SK-N-SH treated with all-trans-retinoic acid at 6 μM for 48 hours (cell line): ENCODE measurements at places on chromosomes 3 and 15.

GRCh38 chr15:83065431-83065830, 1.6 kb downstream of the BTBD1 start:
- no peak for ATAC-seq

DNA sequence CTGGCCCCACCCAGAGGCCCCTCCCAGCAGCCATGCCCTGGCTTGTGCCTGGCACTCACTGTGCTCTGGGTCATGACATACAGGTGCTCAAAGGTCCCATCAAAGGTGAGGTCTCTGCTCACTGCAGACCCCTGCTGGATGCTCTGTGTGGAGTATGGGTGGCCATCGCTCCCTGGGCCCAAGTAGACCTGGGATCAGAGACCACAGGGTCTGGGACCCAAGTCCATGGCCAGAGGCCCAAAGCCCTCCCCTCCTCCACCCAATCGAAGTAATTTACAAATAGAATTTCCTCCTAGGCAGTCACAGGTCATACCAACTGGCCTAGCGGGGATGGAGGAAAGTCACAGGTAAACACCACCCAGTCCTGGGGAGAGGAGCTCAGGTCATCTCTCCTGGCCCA, 7.6 kb downstream of the PLXNB1 start:
- no peak for ATAC-seq

GRCh38 chr15:81865850-81866537, 179.8 kb downstream of the MEX3B start:
- no peak for ATAC-seq

DNA sequence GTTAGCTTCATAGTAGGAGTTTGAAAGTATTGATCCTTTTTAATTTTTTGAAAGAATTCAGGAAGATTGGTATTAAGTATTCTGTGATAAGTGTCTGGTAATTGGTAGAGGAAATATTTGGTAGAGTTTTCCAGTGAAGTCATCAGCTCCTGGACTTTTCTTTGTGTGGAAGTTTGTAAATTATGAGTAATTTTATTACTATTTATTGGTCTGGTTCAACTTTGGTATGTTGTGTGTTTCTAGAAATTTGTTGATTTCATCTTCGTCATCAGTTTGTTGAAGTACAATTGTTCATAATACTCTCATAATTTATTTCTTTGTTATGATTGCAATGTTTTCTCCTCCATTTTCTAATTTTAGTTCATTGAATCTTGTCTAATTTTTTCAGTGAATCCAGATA, 832.0 kb downstream of the OTOL1 start:
- ATAC-seq = no peak

GRCh38 chr3:127680146-127680661, 7.5 kb downstream of the ABTB1 start:
- no peak for ATAC-seq

DNA sequence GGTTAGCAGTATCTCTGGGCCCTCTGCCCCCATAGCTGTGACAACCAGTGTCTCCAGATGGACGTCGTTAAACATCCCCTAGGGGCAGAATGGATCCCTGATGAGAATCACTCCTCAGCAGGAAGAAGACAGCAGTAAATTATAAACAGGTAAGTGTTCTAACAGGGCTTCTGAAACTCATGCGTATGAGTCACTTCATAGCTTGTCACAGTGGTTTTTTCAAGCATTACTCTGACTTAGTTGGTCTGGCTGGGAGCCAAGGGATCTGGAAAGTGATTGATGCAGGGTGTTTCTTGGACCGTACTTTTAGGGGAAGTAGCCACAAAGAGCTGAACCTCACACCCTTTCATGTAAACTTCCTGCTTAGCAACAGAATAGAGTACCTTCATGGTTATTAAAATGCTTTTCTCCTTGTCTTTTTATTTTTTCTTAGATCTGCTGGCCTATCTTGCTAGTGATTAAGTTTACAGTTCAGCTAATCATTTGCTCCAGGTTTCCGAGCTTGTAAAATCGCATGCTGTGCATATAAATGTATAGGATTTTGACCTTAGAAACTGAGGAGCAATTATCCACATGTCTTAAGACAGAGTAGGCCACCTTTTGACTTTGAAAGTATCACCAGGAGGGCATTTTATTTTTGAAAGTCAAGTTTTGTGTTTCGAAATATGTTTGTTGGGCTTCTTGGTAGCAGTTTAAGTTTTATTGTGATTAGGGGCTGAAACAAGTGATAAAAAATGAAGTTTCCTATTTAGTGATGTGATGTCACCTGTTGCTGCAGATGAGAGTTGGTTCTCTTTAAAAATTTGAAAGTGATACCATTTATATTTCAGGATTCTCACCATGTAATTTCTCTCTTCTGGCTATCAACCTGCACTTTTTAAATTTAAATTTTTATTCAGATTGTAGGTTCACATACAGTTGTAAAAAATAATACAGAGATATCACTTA, 333.9 kb downstream of the PTPRG start:
- ATAC-seq = peak; percentile 94

- ATAC-seq = no peak
These were observed 4.6 kb downstream of the PRR23E start for GRCh38 chr3:127197300-127198189.

DNA sequence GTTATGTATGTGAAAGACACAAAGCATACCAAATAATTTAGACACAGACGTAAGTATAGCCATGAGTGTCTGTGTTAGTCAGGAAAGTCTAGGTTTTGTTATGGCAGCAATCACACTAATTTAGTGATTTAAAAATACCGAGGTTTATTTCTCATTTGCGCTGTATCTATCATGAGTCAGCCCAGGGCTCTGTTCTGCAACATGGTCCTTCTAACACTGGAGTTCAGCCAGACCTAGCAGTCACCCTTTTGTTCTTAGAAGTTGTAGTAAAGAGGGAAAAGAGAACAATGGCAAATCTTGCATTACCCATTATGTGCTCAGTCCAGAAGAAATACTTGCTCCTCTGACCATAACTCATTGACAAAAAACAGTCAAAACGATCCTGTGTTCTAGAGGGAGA, 311.5 kb downstream of the NLGN1 start:
- ATAC-seq = no peak

DNA sequence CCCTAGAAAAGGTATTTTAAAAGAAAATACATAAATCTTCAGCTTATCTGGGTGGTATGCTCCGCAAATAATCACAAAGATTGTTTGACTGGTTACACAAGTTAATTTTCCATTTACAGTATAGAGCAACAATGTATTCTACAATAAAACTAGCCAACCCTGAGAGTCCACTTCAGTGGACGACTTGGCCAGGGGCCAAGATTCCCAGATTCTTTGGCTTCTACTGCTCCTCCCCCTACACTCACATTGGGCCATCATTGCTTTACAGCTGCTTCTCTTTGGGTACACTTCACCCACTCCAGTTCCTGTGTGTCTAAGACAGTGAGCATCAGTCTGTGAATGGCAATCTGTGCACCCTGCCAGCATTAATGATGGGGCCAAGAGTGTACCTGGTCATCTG, 17.2 kb upstream of the PRICKLE2 start:
- no peak for ATAC-seq

- ATAC-seq = no peak
These were observed 215.2 kb downstream of the ZNF621 start for GRCh38 chr3:40739971-40740370.

GRCh38 chr3:99087277-99087676, 185.8 kb upstream of the DCBLD2 start:
- no peak for ATAC-seq

GRCh38 chr3:80338366-80338765, 570.6 kb upstream of the ROBO1 start:
- no peak for ATAC-seq

DNA sequence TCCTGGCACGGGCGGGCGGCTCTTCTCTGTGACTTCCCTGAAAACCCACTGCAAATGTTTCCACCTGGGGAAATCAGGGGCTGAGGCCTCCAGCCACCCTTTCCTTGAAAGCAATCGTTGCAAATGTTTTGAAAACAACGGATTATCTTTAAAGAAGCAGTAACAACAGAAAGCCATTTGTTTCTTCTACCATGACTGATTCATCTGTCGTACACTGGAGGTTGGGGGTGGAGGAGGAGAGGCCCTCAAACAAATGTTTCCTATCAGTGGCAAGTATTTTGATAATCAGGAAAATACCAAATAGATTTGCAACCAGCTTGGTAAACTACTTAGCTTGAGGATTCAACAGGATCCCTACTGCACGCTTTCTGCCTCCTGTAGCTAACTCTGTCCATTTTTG, 114.9 kb downstream of the PDZRN3 start:
- ATAC-seq = no peak

DNA sequence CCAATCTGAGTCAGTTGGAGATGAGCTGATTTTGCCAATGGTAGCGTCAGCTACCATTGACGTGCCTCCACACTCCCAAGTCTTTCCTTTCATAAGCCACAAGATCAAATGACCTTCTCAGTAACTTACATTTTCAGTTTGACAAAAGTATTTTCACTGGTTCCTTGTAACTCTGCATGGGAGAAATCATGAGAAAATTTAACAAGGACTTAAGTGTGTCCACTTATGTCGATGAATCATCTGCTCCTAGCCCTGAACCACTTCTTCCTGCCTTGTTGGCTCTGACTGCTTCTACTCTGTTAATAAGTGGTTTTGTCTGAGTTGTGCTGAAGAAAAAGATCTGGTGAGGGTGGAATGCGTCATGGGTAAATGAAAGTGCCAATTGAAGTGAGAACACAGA, 101.2 kb downstream of the NFKBIZ start:
- peak; percentile 91 for ATAC-seq

GRCh38 chr3:155492841-155493240, 199.4 kb upstream of the STRIT1 start:
- ATAC-seq = no peak

GRCh38 chr15:92243227-92243626, 150.5 kb upstream of the ST8SIA2 start:
- ATAC-seq = no peak

GRCh38 chr15:33378866-33379480, 68.2 kb downstream of the RYR3 start:
- ATAC-seq = no peak

GRCh38 chr3:176799675-176800074, 397.6 kb downstream of the TBL1XR1 start:
- ATAC-seq = no peak

DNA sequence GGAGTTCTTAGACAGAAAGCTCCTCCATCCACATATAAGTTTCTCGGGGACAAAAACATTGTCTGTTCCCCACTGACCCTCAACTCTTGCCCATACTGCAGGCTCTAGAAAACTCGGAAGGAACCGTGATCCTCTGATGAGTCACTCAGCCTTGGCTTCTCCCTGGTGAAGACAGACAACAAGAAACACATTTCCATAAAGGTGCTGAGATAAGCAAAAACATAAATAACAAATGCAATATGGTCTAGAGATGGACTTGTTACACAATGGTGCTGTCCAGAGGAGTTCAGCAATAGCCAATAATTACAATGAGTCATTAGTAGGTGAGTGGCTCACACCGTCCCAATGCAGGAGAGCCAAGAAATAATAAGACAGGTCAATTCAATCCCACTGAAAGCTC, 43.7 kb downstream of the MAGI1 start:
- peak; percentile 81 for ATAC-seq

- ATAC-seq = no peak
These were observed 290.8 kb downstream of the EPHB1 start for GRCh38 chr3:135085652-135086436.

- ATAC-seq = no peak; the same call in 2 of the 3 replicates
These were observed 57.2 kb downstream of the NIPA2 start for GRCh38 chr15:22895465-22896190.

- no peak for ATAC-seq
These were observed 38.9 kb downstream of the TMEM266 start for GRCh38 chr15:76098685-76099084.

DNA sequence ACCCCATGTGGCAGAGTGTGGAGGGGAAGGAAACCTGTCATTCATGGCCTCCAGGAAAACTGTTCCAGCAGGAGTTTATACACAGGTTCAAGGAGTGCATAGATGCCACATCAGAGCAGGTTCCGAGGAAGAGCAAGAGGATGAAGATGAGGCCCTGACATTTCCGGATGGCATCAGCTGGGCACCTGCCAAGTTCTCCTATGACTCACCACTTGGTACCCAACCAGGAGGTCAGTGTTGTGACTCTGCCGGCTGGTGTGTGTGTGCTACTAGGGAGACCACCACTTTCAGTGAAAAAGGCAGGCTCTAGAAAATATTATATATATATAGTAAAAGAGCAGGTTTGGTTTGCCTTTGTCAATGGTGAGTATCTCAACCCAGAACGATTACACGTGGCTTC, 69.3 kb downstream of the NTRK3 start:
- no peak for ATAC-seq

DNA sequence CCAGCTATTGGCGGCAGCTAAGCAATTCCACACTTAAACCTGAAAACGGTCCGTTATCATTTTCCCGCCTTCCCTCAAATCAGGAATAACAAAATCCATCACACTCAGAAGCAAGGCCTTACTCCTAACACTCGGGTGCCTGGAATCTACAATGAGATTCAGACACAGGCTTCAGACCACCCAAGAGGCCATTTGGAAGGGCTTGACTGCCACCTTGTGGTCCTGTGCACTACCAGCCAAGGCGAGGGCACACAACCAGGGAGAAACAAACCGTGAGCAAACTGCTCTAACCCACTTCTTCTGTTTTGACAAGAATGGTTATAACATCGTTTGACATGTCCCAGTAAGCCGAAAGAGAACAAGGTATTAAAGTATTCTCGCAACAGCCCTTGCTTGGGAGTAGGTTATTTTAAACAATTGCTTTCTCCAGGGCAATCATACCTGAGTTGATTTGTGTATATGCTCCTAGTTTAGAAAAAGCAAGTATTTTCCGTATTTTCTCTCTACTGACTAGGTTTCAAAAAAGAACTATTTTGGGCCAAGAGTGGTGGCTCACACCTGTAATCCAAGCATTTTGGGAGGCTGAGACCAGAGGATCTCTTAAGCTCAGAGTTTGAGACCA, 40.1 kb upstream of the TAFA4 start:
- peak; percentile 99 for ATAC-seq

DNA sequence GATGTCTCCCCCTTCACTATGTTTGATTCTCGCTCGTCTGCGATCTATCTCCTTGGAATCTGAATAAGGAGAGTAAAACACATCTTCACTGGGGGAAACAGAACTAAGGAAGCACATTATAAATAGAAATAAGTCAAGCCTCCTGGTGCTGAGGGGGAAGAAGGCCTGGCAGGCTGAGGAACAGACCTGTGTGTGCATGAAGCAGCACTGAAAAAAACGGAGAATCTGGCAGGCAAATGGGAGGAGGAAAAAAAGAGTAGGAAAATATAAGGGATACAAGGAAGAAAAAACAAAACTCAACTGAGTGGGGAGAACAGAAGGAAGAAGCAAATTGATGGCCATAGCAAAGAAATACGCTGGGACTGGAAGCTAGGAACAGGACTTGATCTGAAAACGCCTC, 25.7 kb downstream of the PARP16 start:
- no peak for ATAC-seq

GRCh38 chr15:101580431-101580830, 71.8 kb downstream of the TM2D3 start:
- no peak for ATAC-seq

- no peak for ATAC-seq
These were observed 239.2 kb upstream of the UMPS start for GRCh38 chr3:124491098-124491497.

DNA sequence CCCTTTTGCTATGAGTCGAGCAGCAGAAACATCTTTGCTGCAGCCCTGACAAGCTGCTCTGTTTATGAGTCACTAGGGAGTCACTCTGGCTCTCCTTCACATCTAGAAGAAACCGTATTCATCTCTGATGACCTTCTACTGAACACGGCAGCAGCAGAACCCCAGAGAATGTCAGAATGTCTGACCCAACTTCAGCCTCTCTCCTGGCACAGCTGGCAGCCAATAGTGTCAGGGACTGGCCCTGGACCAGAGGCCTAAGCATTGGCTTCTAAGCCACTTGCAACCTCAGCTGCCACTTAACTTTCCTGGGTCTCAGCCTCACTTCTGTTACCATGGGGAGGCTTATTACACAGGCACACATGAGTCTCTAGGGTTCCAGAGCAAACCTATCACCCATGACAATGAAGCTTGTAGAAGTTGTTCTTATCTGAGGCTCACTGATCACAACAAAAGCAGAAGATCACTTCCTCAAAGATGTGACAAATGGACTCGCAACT, 184.1 kb upstream of the TLE3 start:
- peak; percentile 88 for ATAC-seq
